ENCODE measurements at places on chromosomes 4 and X. TPM values are rescaled to one million over a fixed set of nuclear protein-coding genes. Genes with fewer than 3 reads are reported as not detected.

DNA sequence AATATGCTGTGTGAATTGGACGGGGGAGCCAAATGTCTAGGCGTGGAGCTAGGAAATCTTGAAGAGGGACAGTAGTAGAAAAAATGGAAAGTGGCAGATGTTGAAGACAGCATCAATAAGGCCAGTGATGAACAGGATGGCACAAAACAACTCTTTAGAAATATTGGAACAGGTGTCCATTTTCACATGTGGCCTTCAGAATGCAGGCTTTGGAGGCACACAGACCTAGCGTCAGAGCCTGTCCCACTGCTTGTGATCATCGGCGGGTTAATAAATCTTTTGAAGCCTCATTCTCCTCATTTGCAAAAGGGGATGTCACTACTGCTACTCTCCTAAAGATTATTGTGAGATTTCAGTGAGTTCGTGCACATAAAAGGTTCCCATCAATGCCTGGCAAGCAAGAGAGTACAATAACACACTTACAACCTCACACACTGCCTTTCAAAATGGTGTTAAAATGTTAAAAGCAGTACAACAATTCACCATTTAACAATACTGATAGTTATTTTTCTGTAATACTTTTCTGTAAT is 2.4 kb downstream of the PDLIM3 start:
- peaks cover 16% of the 10 kb centered on the region for H3K4me1 ChIP-seq
- no peak for DNase-seq

NEK1 gene
- total RNA-seq: 8.0 TPM

DNA sequence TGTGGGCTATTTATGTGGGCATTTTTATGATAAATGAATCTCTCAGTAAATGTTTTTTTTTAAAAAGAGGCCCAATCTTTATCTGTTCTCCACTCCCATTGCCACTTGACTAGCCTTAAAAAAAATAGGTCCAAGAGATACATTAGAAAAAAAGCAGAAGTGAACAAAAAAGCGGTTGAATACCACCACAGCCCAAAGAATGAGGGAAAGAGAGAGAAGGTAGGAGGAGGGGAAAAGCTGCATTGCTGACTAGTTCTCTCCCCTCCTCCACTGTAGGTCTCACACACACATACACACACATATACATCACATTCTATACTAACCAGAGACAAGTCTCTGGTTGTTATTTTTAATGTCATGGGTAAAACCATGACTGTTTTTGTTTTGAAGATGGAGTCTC is 95.8 kb upstream of the IL13RA1 start:
- DNase-seq: no peak
- H3K27ac ChIP-seq: no peak overlapping the region
- H3K36me3 ChIP-seq: peaks cover 5% of the 10 kb centered on the region

- no peaks in the 10 kb centered on the region for H3K4me1 ChIP-seq
- no peak overlapping the region for H3K27ac ChIP-seq
- H3K27me3 ChIP-seq: no peaks in the 10 kb centered on the region
- H3K36me3 ChIP-seq: no peaks in the 10 kb centered on the region
These were observed 91.6 kb upstream of the STX18 start for GRCh38 chr4:4633431-4633830.

TMPRSS11E gene
- total RNA-seq: not detected

CT45A1 gene
- total RNA-seq: not detected
